Thoracic aorta (tissue), 2 donors: ENCODE measurements at places on chromosomes 5 and 9. TPM values are rescaled to one million over a fixed set of nuclear protein-coding genes. Genes with fewer than 3 reads are reported as not detected.

The MAPKAP1 gene
- 73.4 TPM for total RNA-seq

The AFAP1L1 gene
- 10.4 TPM for total RNA-seq

The P4HA2 gene
- total RNA-seq: 31.3 TPM

DNA sequence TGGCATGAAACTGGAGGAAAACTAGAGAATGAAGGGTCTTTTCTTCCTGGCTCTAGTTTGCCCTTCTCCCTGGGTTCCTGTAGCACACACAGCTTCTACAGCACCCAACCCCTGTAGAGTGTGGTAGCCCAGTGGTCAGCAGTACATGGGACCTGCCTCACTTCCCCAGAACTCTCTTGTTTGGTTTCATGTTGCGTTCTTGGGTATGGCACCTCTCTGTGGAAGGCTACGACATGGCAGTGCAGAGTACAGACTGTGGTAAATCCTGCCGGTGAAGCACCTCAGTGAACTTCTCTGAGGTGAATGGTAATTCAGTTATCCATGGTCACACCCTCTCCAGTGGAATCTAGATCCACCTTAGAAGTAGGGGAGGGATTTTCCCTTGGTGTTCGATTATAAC lies 105.5 kb downstream of the TLR4 start:
- DNase-seq: no peak

DNA sequence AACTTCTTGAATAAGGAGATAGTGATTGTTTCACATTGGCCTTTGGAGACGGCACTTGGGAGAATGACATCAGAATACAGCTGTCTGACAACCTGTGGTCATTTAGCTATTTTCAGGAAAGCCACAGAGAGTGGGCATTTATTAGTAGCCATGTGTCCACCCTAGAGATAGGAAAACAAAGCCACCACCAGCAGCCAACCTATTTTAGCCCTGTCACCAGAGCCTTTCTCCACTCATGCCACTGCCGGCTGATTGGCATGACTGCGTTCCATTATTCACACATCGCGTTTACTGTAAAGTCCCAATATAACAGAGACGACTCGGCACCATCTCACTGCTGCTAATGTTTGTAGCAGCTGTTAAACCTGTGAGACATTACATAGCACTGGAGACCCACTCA lies 330.1 kb downstream of the NDUFS4 start:
- DNase-seq: no peak

GRCh38 chr5:13921578-13921977 lies 22.9 kb downstream of the DNAH5 start:
- DNase-seq: no peak

GRCh38 chr9:113187929-113188595 lies 33.0 kb downstream of the FKBP15 start:
- peak; percentile 25 for DNase-seq

DNA sequence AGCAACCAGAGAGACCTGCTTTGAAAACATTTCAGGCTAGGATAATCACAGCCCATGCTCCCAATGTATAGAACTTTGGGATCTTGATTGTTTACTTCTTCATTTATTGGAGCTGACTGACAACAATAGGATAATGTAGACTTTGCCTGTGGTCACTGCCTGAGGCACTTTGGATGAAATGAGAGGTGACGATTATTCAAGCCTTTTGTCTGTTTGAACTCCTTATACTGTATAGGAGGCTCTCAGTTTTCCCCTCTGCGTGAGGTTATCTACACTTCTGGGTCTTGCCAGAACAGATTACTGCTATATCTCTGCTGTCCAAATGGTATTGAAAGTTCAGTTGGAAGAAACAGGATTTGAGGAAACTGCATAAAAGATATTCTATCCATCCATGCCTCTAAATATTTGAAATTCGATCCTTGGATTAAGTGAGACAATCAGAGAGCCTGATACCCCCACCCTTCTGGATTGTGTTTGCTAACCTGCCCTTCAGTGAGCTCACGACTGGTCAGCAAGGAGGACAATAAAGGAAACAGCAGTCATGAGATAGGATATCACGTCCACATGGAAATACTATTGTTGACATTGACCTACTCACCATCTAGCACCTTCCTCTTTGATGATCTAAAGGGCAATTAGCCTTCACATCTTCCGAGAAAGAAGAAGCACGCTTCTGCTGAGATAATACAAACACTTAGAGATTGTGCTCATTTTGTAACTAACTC lies 98.1 kb downstream of the DOCK8 start:
- DNase-seq: no peak
